ENCODE measurements at places on chromosomes 2 and 18.

GRCh38 chr18:62643181-62643580, 72.2 kb upstream of the PHLPP1 start:
- no peak for DNase-seq

DNA sequence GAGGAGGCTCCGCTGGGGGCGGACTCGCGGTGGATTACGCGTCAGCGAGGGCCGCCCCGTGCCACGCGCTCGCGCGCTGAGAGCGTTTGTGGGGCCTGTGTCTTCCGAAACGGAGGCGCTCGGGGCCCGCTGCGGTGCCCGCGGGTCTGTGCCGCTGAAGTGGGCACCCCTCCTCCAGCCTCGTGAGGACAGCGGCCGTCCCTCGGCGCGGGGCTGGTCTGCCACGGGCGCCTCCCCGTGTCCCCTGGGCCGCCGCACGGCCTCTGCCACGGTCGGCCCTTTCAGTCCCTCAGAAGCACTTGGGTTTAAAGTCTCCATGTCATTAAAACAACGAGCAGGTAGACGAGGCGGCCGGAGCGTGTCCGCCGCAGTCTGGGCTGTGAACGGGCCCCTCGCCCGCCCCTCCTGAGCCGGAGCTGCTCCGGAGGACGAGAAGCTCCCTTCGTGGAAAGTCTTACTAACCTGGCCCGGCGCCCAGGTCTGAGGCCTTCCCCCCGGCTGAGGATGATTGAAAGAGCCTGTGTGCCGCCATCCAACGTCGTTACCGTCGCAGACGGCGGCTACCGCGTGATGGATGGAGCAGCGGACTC, 97.6 kb downstream of the NFATC1 start:
- no peak for DNase-seq

DNA sequence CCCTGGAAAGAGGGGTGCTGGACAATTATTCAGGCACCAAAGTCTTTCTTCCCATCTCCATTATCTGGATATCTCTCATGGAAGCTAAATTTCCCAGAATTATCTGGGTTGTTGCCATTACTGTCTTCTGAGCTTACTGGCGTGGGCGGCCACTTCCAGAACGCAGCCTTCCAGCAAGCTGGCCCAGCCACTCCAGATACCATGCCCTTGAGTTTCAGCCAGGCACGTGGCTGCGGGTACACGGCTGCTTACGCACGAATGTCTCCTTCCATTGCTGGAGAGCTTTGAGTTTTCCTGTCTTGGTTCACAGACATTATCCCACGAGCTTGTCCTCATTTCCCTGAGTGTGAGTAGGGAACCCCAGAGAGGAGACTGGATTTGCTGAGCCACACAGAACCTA, 32.7 kb downstream of the CELF4 start:
- DNase-seq, result no peak

- no peak for DNase-seq
These were observed 871.8 kb upstream of the CHAC2 start for GRCh38 chr2:52895726-52896340.

DNA sequence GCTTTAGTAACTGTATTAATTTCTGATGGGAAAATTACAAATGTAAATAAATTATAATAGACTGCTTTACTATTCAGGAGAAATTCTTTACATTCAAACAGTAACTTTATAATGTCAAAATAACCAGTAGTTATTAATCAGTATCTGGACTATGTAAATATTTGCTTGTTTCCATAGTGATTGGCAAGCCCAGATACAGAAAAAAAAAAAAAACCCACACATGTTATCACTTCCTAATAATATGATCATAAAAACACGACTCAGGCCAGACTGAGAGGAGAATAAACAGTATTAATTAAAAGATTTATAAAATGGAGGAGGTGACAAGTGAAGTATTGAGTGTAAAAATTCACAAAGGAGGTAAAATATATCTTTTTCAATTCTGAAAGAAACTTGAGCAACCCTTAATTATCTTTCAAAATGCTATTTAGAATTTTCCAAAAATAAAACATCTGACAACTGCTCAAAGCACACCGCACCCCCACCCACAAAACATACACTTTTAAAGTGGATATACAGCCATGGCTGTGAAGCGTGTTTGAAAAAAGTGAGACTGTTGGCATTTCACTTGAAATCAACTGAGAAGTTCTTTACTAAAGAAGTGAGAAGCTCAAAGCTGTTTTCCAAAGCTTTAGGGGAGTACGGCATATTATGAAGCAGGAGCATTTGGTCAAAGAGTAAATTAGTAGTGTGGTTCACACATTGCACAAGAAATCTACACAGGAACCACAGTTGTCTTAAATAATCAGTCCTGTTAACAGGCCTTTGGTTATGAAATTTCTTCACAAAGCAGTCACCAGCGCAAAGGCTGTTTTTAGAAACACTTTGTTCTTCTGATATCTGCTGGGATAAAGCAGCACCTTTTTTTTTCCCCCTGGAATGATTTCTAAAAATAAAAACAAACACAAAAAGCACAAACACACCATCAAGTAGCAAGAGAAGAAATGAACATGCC, 475.8 kb downstream of the TXNL1 start:
- no peak for DNase-seq

DNA sequence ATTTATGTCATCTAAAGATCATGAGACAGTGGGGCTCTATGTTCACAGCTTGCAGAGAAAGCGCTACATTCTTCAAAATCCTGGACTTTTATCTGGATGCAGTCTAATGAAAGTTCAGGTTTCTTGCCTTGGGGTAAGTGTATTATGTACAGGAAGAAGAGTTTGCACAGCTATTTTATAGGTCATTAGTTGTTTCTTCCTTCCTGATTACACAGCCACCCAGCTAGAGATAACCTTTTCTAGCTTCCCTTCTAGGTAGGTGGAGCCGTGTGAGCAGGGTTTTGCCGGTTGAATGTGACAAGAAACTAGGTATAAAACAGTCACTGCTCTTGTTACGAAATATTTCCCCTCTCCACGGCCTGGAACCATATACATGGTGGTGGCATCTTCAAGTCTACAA, 800.8 kb upstream of the SOX11 start:
- DNase-seq, result no peak

DNA sequence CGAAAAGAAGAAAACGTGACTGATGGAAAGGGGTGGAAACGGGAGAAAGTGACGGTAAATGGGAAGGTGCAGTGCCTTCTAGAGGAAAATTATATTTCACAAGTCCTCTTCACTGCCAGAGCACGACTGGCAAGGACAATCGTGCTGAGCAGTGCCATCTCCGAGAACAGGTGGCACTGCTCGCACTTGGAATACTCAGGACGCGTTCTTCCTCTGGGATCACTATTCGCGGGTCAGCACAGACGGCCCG, 364 bp downstream of the STAT1 start:
- no peak for DNase-seq

DNA sequence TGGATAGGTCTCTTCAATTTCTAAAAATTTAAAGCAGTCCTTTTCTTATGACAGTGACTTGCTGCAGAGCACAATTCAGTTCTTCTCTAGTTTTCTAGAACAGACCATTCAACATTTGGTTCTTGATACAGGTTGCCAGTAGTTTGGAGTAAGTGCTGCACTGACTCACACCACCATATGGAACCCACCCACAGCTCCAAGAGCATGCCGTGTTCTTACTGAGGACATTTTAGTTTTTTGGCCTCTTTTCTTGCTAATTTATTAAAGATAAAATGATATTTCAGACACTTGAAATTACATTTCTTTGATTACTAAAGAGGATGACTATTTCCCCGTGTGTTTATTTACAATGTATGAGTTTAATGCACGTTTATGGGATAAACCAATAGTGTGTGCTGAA, 120.0 kb downstream of the COL4A4 start:
- DNase-seq, result no peak

DNA sequence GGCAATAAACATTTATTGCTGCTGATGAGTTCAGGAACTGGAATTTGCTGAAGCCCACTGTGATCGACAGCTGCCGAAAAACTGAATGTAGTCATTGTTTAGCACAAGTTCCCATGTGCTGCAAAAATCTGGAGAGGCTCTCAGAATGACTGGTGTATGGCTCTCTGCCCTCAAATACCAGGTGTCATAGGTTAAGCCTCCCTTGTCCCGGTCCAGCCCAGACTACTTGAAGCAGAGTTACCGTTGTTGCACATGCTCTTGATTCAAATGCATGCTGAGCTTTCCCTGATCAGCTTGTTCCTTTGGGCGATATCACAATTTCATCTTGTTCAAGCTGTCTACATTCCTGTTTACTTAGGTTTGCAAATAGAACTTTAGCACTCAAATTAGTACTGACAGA, 625.2 kb downstream of the CPS1 start:
- no peak for DNase-seq

Data from NCI-H146 (cell line).